ENCODE measurements at places on chromosomes 12 and 14.

DNA sequence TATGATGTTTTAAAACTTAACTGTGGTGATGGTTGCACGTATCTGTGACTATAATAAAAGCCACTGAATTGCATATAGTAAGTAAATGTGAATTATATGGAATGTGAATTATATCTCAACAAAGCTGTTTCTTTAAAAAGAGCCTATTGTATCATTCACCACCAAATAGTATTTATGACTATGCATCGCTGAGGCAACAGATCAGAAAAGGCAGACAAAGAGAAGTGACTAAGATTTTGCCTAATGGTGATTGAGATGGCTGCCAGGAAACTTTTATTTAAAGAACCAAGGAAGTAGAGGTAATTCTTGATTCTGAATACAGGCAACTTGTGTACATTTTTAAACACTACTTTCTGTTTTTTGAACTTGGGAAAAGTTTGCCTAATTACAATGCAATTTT, 31.7 kb downstream of the DHRS7 start:
- no peak for DNase-seq

DNA sequence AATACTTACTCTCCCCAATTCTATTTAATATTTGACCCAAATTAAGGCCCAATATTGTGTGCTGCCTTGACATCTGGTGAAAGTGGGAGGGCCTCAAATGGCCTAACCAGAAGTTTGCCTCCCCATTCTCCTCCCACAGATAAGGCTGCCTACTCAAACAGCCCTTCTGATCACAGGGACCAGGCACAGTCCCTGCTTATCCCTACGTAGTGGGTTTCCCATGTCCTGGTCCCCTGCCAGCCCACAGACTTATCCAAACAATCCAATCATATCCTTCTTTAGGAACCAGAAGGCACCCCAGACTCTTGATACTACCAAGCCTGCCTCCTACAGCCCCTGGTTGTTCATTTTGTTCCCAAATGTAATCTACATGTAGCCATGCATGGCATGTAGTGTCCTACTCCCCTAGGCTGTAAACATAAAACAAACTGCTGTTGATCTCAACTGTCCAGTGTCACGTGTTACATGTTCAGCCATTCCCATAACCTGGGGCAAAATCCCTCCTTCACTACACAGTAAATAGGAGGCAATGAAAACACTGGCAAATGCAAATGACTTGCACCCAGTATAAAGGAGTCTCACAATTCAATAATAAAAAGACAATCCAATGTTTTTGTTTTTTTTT, 49.3 kb downstream of the EEA1 start:
- DNase-seq, result no peak

- peak; percentile 16 for DNase-seq
Observed at GRCh38 chr12:121748571-121749265, 36.2 kb downstream of the TMEM120B start.

DNA sequence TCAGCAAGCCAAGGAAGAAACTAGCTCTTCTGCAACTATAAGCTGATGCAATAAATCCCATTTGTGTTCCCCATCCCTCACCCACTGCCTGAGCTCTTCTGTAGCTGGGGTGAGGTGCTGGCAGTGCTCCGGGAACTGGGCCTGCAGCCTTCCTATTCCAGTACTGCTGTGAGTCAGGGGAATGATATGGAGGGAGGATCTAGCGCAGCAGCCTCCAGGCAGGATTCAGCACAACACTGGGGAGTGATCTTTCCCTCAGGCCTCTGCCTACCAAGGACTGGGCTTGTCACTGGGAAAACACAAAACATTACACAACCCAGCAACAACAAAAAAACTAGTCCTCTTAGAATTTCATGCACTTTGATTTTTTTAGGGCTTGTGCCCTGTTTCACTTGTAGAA, 58.7 kb downstream of the ST8SIA1 start:
- DNase-seq, result no peak

GRCh38 chr12:54017027-54017788, 8.4 kb downstream of the HOXC8 start:
- DNase-seq, result no peak

- DNase-seq, result no peak
Observed at GRCh38 chr12:76424941-76425340, 76.7 kb upstream of the BBS10 start.

DNA sequence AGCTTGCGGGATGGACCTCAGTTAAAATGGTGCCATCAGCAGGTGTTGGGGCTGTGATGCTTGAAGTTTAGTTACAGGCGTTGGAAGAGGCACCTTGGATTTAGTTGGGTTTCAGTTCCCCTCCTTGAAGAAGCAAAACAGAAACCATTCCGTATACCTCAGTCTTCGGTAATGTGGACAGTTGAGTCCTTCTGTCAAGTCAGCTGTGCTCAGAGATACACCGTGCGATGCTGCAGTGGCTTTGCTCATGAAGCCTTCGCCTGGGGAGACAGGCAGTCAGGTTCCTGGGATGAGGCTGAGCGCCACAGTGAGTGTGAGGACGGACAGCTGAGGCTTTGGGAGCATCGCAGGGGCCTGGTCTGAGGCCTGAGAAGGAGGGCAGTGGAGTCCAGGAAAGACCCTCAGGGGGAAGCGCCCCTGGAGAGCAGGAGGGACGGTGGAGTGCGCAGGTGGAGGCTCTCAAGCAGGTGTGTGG, 7.4 kb downstream of the RAN start:
- DNase-seq, result no peak

DNA sequence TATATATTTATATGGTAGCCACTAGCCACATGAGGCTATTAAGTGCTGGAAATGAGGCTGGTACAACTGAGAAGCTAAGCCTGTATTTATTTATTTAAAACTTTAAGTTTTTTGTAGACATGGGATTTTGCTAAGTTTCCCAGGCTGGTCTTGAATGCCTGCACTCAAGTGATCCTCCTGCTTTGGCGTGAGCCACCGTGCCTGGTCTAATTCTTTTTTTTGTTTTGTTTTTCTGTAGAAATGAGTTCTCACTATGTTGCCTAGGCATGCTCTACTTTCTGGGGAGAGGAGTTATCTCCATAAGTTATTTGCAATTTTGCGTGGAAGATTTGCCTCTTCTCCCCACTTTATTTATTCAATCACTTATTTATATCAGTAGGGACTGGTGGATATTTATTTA, 4.8 kb upstream of the SNRNP35 start:
- no peak for DNase-seq

GRCh38 chr12:95634622-95635621, 83.6 kb upstream of the USP44 start:
- DNase-seq, result no peak

GRCh38 chr12:130948136-130948535, 5.6 kb upstream of the ADGRD1 start:
- no peak for DNase-seq

GRCh38 chr12:69097619-69098368, 141.6 kb upstream of the CPSF6 start:
- DNase-seq, result no peak

DNA sequence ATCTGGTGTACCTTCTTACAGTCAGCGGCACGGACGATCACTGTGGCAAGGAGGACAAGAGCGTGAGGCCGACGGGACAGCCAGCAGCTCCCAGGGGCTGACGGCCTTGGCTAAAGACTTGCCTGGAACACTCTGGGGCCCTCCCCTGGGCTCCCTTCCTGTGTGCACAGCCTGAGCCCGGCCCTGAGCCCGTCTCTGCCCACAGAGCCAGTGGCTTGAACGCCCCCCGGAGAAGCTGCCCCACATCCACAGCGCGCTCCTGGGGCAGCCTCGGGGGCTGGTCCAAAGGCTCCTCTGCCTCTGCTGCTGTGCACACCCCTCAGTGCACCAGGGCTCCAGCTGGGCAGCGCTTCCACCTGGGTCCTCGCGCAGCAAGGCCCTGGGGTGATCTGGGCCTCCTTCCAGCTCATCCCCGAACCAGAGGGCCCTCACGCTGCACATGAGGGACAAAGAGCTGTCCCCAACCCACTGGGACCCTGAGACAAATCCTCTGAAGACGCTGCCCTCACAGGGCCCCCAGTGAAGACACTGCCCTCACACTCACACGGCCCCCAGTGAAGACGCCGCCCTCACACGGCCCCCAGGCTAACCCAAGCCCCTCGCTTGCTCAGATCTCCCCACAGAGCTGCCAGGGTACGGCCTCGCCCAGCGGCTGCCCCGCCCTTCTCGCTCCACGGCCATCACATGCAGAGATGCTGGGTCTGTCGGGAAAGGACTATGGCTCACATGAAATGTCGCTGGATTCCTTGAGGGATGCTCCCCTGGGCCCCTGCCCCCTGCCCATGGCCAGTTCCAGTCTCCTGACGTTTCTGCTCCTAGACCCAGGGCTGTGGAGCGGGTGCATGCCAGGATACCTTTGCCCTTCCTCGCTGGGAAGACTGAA, 22.2 kb downstream of the AMN start:
- no peak for DNase-seq

DNA sequence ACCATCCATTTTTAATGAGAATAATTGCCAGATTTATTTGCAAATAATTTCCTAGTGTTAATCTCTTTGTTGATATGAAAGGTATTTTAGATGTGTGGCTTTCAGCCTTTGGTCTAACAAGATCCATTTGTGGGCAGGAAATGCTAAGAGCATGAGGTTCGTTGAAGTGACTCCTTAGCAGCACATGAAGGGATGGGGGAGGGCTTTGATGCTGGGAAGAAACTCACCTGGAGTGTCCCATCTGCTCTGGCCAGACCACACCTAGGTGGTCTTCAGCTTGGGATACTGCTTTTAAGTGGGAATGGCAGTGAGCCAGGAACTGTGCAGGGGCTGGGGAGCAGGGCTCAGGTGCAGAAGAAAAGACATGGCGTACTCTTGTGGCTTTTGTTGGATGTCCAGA, 13.6 kb downstream of the SFSWAP start:
- no peak for DNase-seq

DNA sequence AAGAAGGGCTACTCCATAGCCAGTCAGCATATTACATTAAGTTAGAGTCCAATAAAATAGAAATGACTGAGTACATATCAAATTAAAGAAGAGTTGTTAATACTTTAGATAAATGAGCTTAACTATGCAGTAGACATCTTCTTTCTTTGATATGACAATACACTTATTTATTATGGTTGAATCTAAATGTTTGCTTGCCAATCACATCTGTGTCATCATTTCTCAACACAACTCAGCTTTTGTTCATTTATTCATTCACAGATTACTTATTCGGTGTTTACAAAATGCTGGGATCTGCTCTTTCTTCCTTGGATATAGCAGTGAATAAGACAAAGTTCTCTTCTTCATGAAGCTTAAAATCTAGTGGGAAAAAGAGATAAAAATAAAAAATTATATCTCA, 614.6 kb upstream of the ATP2B1 start:
- no peak for DNase-seq

- DNase-seq, result no peak
Observed at GRCh38 chr14:28755198-28755815, 11.3 kb upstream of the FOXG1 start.

GRCh38 chr12:51970904-51971646, 19.6 kb downstream of the ACVR1B start:
- peak; percentile 62 for DNase-seq

DNA sequence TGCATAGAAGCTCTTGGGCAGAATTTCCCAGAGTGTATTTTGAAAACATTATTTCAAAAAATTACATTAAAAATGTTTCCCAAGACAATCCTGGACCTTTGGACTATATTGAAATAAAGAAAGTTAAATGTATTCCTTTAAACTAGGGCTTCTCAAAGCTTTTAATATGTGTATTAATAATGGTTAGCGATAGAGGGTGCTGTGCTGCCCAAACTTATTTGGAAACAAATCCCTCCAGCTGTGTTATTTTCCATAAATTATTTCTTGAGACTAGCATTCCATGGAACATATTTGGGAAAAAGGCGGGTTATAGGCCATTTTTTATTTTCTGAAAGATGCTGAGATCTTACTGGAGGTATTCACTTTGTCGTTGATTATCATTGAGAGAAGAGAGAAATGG, 397.8 kb upstream of the MIS18BP1 start:
- no peak for DNase-seq

- no peak for DNase-seq
Observed at GRCh38 chr12:121218588-121219352, 8.8 kb downstream of the P2RX4 start.

- DNase-seq, result no peak
Observed at GRCh38 chr14:103418481-103418818, 33.2 kb downstream of the MARK3 start.

DNA sequence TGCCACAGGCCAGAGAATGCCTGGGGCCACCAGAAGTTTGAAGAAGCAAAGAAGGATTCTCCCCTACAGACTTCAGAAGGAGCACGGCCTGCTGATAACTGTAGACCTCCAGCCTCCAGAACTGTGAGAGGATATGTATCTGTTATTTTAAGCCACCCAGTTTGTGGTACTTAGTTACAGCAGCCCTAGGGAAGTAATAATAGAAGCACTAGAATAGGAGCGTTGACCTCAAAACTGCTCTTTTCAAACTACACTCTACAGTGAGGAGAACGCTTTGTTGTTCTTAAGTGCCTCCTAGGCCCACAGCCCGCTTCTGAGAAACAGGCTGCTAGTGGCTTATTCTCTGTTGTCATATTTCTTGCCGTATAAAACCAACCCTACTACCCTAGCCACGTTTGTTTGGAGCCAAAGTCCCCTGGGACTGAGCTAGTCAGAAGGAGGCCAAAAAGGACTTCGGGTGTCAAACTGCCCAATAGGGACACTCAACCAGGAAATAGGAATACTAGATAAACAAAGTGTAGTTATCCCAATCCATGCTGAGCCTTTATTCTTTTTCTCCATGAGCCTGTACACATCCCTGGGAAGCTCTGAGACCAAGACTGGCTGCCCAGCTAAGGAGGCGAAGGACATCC, 38.5 kb upstream of the FRS2 start:
- no peak for DNase-seq

DNA sequence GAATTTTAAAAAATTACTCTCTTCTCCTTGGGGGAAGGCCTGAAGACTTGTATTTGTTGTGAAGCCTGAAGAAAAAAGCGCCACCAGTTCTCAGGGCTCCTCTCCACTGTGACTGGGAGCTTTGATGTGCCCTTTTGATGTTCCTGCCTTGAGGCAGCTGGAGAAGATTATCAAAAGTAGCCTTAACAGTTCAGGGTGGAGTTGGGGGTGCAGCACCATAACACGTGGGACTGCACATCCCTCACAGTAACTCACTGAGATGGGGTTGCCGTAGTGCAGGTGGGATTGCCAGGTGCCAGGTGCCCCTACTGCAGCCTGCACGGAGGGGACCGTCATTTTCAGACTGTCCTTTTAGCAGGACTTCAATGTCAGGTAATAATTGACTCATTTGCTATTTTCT, 474.1 kb downstream of the ETNK1 start:
- DNase-seq, result no peak

Data from stimulated activated CD4-positive, alpha-beta T cell treated with anti-CD3 and anti-CD28 coated beads, Interleukin-4, amount 100 ng/mL, for 24 hours (primary cell).